ENCODE measurements at places on chromosomes 3 and 15. TPM values are rescaled to one million over a fixed set of nuclear protein-coding genes. Genes with fewer than 3 reads are reported as not detected.

Gene VILL
- total RNA-seq, result 5.9 TPM

Gene FOXB1
- total RNA-seq, result not detected

Gene CD96
- total RNA-seq, result 2.5 TPM

Gene FHIT
- total RNA-seq, result 6.0 TPM

Gene ECE2
- total RNA-seq, result not detected

Gene CDCP1
- 3.9 TPM for total RNA-seq

Gene SCAMP5
- total RNA-seq, result 2.4 TPM

Gene PROS1
- total RNA-seq, result 32.9 TPM

Gene IQSEC1
- total RNA-seq, result 60.7 TPM

Gene CCDC39
- 0.65 TPM for total RNA-seq
